ENCODE measurements at places on chromosomes 16 and 17.

DNA sequence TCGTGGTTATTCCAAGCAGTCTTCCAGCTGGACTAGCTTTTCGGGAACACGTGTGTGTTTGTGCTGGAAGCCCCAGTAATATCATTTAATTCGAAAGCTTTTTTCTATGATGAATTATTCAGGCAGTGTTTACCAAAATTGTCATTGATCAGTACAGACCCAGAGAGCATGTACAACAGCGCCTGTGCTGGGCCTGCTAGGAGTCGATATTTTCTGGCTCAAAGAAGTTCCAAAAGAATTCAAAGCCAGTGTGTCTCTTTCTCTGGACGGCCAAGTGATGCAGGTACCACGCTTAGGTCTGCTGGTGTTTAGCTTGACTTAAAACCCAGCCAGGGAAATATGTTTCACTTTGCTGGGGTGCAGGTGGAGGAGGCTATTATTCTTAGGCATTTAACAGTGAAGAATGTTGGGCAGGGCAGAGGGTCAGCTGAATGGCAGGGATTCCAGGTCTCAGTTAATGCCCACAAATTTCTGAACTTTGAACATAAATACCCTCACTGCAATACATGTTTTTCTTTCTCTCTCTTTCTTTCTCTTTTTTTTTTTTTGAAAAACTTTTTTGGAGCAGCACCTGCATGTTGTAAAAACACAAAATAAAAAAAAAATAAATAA is 401.3 kb downstream of the WWOX start:
- DNase-seq: no peak

GRCh38 chr16:66304151-66304550 is 62.3 kb upstream of the CDH5 start:
- no peak for DNase-seq

DNA sequence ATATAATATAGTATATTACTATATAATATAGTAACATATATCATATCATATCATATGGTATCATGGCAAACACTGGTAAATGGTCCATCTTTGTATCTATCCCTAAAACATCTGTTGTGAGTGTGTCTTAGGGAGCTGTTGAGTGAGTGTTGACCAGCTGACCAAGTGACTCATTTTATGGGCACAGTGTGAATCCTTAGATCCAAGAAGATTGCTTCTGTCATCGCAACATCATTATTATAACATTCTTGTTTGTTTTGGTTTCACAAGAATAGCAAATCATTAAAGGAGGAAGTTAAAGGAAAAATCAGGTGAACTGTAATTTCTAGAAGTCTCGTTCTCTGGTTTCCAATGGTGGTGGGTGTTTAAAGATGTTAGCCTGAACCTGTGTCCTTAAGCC is 11.7 kb upstream of the MAF start:
- no peak for DNase-seq

DNA sequence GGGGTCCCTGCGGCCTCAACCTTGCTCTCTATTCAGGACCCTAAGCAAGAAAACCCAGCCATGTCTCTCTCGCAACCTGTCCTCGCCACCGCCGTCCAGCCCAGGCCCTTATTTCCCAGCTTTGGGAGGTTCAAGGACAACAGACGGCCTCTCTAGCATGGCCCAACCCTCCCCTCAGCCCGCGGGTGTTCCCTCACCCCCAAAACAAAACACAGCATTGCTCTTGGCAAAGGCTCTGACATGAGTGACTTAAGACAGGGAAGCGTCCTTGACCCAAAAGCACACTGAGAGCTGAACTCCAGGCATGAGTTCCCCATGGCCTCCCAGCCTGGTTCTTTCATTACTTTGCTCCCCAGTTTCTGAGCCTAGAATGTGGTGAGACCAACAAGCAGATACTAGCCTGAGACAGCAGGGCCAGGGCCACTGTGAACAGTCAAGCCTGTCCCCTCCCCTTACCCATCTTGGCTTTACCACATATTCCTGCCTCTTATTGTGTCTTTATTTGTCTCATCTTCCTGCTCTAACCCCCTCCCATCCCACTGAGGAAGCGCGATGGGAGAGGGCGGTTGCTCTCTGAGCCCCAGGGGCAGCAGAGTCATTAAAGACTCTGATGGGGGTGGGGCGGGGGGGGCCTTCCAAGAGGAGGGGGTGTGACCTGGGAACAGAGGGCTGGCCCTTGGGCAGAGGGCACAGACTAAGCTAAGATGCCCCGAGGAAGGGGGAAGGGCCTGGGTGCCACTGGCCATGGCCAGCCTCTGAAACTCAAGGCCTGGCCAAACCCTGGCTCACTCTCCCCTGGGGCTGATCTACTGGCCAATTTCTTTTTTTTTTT is 11.8 kb downstream of the SREBF1 start:
- DNase-seq: no peak

- no peak for DNase-seq
Observed at GRCh38 chr17:34163123-34163522, 92.0 kb upstream of the CCL2 start.

DNA sequence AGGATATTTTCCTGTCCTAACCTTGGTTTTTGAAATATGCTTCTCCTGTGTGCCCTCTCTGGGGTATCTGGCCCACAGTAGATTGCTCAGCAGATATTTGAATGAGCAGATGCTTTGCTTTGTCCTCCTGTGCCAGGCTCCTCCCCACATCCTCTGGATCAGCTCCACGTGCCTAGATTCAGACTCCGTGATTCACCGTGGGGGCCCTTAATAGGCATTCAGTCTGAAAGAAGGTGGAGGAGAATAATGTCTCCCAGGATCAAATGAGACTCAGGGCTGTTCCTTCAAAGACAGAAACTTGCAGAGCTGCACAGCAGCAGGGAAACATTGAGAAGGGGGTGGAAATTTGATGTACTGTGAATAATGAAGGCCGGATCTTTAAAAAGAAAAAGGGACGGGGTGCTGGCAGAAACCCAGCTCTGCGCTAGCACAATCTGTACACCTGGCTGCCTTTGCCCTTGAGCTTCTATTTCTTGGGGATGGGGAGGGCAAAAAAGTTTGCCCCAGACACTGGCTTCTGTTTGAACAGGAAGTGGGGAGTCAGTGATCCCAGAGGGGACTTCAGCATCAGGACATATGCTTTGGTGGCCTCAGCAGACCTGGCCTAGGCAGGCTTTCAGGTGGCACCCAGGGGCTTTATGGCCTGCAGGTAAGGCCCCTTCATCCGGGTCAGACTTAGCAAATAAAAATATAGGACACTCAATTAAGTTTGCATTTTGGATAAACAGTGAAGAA is 15.9 kb upstream of the SLC12A3 start:
- no peak for DNase-seq

DNA sequence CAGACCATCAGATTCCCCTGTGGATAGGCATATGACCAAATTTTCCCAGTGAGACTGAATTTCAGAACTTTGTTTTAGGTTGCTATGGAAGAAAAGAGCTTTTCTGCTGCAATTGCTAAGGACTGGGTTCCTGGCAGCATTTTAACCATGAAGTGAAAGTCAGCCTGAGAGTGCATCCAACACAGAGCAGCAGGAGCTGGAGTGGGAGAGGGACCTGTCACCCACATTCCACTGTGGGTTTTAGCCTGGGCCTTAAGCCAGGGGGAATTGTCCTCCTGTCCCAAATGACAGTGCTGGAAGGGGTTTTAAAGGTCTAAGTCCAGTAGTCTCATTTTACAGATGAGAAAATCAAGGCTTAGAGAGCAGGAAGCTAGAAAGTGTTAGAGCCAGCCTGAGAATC is 203.5 kb upstream of the N4BP1 start:
- no peak for DNase-seq

DNA sequence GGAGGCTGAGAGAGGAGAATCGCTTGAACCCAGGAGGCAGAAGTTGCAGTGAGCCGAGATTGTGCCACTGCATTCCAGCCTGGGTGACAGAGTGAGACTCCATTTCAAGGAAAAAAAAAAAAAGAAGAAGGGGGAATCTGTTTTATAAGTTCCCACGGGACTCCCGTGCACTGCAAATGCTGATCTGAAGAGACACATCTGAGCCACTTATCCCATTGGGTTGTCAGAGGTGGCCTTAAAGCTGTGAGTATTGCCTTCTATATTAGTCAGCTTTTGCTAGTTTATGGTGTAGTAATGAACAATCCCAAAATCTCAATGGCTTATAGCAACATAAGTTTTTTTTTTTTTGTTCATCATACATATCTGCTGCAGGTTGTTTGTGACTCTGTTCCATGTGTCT is 82.8 kb downstream of the MRM1 start:
- DNase-seq: no peak

GRCh38 chr16:79452671-79453070 is 147.9 kb downstream of the MAF start:
- DNase-seq: no peak

Measured in amniotic stem cell (primary cell).